CD4-positive, alpha-beta T cell treated with Interleukin-17A for 4 hours (primary cell): ENCODE measurements at places on chromosomes 16 and 17.

- peak; percentile 39 for DNase-seq
Observed at GRCh38 chr16:78896280-78896679, 704.3 kb downstream of the MAF start.

DNA sequence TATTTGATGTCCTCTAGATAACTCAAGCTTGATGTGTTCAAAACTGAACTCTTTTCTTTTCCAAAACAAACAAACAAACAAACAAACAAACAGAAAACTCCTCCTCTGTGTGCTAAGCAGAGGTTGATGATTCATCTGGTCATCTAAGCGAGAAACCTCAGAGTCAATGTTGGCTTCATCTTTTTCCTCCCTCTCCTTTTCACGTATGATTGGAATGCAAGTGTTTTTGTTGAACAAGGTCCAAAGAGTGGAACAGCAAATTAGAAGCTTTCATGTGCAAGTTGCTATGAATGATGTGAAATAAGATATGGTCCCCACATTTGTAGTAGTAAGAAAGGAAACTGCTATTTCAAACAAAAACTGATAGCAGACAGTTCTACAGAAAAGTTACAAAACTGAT is 52.5 kb downstream of the TBX4 start:
- DNase-seq, result no peak

GRCh38 chr17:4946312-4946976 is 1.9 kb downstream of the PFN1 start:
- DNase-seq, result no peak

GRCh38 chr17:10805911-10806310 is 2.0 kb upstream of the TMEM238L start:
- no peak for DNase-seq

GRCh38 chr17:50866950-50867362 is 802 bp upstream of the TOB1 start:
- DNase-seq, result peak; percentile 69

GRCh38 chr17:50634224-50634914 is at the start of gene ABCC3:
Gene ABCC3, plus strand, starts transcription at chr17:50634881. Its CDS starts 56 bp downstream, at chr17:50634937.
- DNase-seq, result no peak

- no peak for DNase-seq
Observed at GRCh38 chr16:86597880-86598606, 19.7 kb downstream of the FOXL1 start.

DNA sequence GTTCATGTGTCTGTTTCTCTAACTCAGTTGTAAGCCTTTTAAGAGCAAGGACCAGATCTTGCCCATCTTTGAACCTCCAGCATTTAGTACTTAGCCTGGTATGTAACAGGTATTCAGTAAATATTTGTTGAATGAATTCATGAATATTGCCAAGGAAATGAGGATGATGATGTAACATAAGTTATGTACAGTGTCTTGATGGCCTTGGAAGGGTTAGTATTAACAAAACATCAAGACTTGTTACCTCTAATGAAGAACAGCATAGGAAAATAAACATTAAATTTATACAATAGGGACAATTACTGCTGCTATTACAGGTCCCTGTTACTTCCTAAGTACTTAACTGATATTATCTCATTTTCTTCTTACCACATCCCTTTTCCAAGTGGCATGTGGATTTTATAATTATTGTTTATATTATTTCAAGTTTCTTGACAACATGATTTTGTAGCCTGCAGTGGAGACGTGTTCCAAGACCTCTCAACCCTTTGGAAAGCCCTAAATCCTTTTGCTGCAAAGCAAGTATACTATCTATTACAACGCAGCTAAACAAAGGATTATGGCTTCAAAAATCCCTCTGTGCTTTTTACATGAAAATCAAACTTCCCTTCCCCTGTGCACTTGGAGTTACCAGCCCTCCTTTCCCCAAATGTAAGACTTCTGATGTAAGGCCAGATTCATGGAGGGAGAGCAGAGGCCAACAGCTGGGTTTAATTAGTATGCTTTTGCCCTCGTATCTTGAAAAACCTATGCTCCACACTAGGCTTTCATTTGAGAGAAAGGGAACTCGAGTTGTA is 77.4 kb upstream of the SMIM36 start:
- no peak for DNase-seq

DNA sequence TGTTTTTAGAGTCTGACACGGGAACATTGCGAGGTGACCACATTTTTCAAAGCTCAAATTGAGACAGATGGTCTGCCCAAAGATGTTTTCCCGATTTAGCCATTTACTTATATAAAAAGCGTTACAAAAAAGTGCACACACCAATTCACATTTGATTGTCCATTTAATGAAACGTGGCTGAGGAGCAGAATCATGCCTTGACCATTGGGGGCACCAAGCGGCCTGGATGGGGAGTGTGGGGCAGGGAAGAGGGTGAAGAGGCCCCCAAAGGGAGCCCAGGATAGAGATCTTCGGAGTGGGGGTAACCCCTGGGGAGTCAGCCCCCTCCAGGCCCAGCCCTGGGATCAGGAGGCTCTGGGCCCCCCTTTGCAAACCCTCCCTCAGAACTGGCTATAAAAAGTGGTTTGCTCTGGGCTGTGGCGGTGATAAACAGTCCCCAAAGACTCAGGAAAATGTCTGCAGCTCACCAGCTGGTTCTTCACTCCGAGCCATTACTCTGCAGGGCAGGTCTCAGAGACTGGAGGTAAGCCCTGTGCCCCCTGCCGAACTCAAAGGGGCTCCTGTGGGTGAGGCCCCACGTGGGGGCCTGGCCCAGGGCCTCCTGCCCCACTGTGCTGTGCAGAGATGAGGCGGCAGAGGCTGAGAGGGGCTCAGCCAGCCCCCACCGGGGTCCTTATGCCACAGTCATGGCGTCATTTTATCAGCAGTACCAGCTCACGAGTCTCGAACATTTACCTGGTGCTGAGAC is 105.9 kb upstream of the SEC14L1 start:
- no peak for DNase-seq

GRCh38 chr17:4090898-4091297 is 51.9 kb downstream of the ZZEF1 start:
- no peak for DNase-seq

GRCh38 chr17:70353408-70354092 is 184.2 kb downstream of the KCNJ2 start:
- DNase-seq, result no peak

DNA sequence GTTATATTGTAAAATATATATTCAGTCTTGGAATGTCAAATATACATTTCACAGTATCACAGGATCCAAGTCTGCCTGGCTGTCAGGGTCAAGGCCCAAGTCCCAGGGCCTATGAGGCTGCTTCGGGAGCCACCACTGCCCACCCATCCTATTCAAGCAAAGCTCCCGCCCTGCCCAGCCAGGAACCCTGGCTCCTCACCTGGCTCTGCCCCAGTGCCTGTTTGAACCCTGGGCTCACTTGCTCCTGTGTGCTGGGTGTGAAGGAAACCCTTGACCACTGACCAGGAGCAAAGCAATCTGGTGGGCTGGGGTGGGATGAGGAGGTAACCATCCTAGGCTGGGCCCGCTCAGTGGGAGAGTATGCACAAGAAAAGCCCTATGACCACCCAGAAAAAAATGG is 27.0 kb downstream of the ITGAE start:
- DNase-seq, result no peak

DNA sequence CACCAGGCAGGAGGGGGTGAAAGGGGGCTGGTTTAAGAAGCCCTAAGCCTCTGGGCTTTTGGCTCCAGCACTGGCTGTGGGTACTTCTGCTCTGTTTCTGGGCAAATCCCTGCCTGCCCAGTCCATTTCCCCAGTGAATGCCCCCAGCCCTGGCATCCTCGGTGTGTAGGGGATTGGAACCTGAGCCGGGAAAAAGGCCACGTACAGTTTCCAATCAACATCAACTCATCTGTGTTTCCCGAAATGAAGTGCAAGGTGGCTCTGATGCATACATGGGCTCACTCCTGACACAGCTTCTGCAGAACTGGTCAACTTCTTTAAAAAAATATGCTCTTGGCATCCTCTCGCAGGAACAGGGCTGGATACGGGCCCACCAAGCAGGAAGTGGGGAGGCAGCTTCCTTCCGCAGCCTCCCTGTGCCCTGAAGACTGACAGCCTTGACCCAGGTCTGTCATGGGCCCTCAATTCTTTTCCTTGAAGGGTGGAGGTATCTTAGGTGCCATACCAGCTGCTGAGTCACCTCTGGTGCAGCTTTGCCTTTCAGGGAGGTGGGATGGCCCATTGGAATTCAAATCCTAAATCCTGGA is 73.3 kb downstream of the N4BP1 start:
- no peak for DNase-seq

- no peak for DNase-seq
Observed at GRCh38 chr17:2450016-2450650, 49.3 kb upstream of the MNT start.

- no peak for DNase-seq
Observed at GRCh38 chr16:55435387-55435786, 43.6 kb upstream of the MMP2 start.

GRCh38 chr16:51155820-51156806 is 5.0 kb upstream of the SALL1 start:
- no peak for DNase-seq

- DNase-seq, result no peak
Observed at GRCh38 chr16:56918467-56919012, 13.4 kb upstream of the HERPUD1 start.

DNA sequence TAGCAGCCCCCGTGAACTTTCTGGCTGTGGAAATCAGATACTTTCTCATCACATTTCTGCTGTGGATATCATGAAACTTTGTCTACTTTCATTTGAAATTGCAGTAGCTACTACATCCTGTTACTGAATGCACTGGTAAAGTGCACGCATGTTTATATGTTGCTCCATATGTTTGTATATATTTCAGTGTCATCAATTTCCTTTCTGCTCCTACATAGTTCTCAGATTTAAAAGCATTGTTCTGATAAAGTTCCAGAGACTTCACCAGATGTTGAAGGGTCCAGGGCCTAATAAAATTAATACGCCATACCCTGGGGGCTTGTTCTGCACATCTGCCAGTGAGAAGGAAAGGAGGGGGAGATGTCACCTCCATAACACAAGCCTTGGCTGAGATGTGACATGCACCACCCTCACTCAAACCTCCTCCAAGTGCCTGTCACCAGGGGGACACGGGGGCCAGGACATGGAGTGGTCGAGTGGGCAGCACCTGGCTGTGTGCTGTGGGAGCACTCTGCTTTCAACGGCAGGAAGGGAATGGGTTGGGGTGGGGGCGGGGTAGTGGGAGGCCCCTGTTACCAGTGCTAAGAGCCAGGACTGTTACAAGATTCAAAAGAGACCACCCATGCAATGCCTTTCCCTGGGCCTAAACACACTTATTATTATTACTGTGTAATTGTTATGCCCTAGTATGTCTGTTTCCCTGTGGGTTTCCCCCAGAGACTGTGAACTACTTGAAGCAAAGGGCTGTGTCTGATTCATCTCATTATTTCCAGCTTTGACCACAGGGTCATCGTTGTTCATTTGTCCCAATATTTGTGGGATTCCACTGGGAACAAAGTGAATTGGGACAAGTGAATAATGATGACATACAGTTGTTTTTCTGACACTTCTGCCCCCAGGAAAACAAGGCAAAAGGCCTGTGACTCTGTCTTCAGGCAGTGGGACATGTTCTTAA is 193.4 kb downstream of the FOXL1 start:
- no peak for DNase-seq

DNA sequence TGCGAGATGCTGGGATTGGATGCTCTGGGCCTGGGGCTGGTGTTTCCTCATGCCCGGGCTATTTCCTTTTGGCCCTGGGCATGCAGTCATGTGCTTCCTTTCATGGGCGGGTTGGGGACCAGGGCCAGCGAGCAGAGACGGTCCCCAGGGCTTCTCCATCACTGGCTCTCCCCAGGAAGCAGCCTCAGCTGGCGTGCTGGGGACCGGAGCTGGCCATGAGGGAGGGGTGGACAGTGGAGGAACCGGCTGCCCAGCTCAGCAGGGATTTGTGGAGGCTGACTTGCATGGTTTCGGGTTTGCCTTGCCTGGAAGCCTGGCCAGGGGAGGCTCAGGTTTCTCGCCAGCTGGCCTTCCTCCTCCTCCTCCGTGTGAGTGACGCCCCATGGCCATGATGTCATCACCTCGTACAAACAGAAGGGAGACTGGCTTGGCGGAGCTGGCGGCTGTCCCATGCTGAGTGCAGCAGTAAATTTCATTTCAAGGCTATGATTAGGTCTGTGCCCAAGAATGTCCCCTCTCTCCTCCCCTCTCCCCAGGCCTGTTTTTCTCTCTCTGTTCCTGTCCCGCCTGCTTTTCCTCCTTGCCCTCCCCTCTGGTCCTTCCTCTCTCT is 8.9 kb upstream of the TIMP2 start:
- DNase-seq, result no peak

GRCh38 chr16:83928341-83929055 is 24.5 kb upstream of the OSGIN1 start:
- no peak for DNase-seq

GRCh38 chr16:82301146-82301755 is 131.2 kb upstream of the MPHOSPH6 start:
- no peak for DNase-seq

GRCh38 chr16:66135838-66136237 is 230.7 kb upstream of the CDH5 start:
- DNase-seq, result no peak

DNA sequence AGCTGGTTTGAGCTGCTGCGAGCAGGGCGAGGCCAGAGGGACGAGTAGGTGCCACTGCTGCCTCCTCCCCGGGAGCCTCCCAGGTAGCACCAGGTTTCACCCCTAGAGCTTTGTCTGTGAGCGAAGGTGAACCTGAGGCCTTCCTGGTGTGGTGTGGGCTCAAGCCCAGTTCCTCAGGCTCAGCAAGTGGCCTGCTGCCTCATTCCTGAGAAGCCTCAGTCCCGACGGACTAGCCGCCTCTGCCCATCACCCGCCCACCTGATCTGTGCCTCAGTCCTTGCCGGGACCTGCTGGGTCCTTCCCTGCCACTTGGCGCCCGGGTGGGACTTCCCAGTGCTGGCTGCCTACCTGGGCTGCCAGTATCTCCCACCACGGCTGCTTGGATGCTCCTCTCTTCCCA is 1.7 kb downstream of the NLRC3 start:
- DNase-seq, result no peak

GRCh38 chr17:66412857-66413558 is 110.6 kb downstream of the PRKCA start:
- no peak for DNase-seq

- no peak for DNase-seq
Observed at GRCh38 chr17:30433514-30433913, 43.7 kb upstream of the GOSR1 start.

GRCh38 chr16:82108774-82109173 is 61.2 kb downstream of the MPHOSPH6 start:
- no peak for DNase-seq

- no peak for DNase-seq
Observed at GRCh38 chr16:88839745-88840599, 16.8 kb downstream of the GALNS start.

GRCh38 chr16:22673421-22673831 is 140.5 kb upstream of the HS3ST2 start:
- no peak for DNase-seq

DNA sequence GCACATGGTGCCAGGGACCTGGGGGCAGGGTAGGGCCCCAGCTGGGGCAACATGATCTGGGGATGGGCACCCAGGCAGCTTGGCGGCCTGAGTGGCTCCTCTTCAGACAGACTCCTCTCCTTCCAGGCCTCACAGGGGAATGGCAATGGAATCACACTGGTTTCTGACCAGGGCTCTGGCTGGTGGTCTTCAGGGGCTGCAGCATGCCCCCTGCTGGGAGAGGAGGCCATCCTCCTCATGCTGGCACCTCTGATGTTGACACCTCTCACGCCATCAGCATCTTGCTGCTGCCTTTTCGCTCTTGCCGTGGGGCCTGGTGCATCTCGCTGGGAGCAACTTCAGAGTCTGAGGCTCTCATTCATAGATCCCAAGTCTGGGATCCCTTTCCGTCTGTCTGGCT is 11.2 kb upstream of the GFOD2 start:
- no peak for DNase-seq
